ENCODE measurements at places on chromosomes 2 and 18.

GRCh38 chr2:151198645-151199044 is 63.0 kb downstream of the RBM43 start:
- DNase-seq = no peak

GRCh38 chr18:10306779-10307178 is 147.7 kb upstream of the APCDD1 start:
- no peak for DNase-seq

DNA sequence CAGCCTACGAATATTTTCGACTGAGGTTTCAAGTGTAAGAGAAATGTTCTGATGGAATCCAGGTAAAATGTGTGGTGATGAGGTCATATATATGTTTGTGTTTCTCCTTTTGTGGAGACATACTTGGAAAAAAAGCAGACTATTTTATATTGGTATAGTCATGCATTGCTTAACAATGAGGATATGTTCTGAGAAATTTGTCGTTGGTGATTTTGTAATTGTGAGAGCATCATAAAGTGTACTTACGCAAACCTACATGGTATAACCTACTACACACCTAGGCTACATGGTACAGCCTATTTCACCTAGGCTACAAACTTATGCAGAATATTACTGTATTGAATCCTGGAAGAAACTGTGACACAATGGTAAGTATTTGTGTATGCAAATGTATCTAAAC is 1849.9 kb upstream of the CELF4 start:
- DNase-seq = no peak

- peak; percentile 71 for DNase-seq
These were observed 2.1 kb downstream of the NABP1 start for GRCh38 chr2:191679818-191680600.

GRCh38 chr2:43303889-43304288 is 77.5 kb upstream of the ZFP36L2 start:
- DNase-seq = no peak

GRCh38 chr2:200404615-200405014 is 98.1 kb downstream of the SPATS2L start:
- no peak for DNase-seq

DNA sequence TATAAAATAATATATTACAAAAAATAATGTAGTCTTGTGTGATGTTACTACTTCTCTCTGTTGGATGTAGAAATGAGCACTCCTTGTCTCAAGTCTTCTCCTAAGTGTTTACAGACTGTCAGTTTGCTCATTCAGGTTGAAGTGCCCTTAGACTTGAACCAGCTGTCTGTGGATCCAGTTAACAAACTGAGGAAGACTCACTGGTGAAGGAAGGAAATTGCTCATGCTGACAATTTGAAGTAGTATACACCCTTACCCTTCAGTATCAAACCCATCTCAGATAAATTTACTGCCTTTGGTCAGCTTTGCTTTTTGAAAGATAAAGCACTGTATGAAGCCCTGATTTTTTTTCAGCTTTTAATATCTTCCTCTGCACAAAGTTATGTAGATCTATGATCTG is 854.2 kb upstream of the ZEB2 start:
- no peak for DNase-seq

- no peak for DNase-seq
These were observed 340.2 kb downstream of the FIGN start for GRCh38 chr2:163395602-163396001.

DNA sequence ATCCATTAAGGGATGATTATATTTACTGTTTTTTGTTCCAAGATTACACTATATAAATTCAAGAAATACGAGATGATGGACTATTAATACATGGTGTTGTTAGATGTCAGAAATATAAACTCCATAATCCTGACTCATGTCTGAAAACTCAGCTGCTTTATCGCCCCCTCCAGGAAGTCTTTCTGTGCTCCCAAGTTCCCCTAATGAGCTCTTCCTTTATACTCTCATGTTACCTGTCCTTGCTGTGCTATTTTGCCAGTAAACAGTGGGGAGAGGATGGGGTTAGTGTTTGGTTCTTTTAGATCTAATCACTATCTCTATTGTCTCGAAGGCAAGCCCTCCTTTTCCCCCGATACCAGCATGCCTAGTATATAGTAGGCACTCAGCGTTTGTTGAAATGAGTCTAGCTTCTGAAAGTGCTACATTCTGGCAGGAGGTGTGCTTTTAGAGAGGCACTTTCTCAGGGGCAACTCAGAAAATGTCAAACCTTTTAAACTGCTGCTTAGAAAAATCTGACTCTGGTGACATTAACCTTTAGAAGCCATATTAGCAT is 21.4 kb upstream of the BARD1 start:
- peak; percentile 13 for DNase-seq

GRCh38 chr2:127637725-127638252 is 8.2 kb upstream of the GPR17 start:
- no peak for DNase-seq

GRCh38 chr2:189254268-189254883 is 74.8 kb upstream of the COL5A2 start:
- DNase-seq = no peak

DNA sequence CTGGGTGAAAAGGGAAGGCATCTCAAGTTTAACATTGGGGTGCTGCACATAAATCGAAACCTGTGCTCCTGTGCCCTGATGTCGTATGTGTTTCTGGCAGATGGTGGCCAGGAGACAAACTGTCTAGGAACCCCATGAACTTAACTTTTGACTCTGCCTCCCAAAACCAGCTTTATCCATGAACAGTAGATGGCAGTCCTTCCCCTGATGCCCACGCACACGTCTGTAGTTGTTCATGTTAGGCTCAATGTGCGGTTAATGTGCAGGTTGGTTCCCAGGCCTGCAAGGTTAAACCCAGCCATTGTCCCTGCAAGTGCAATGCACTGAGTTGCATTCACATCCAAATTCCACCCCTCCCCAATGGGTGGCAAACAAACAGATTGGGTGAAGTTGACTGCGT is 44.1 kb upstream of the SIX3 start:
- DNase-seq = no peak

DNA sequence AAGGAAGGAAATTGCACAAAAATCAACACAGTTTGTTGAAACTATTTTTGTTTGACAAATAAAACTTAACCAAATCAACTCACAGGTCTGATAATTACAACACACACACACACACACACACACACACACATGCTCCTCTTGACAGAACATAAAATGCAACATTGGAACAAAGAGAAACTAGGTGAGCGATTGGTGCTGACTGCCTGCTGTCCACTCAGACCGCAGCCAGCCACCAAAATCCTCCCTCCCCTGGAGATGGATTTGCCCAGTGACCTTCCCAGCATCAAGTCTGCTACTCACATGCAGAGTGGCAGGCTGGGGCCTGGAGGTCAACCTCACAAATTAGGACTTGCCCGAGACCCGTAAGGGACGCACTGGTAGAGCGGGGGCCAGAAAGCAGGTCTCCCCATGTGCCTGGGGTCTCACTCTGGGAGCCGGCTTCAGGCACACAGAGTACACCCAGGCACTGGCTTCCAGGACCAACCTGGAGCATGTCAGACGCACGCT is 61.4 kb downstream of the DIPK1C start:
- no peak for DNase-seq

DNA sequence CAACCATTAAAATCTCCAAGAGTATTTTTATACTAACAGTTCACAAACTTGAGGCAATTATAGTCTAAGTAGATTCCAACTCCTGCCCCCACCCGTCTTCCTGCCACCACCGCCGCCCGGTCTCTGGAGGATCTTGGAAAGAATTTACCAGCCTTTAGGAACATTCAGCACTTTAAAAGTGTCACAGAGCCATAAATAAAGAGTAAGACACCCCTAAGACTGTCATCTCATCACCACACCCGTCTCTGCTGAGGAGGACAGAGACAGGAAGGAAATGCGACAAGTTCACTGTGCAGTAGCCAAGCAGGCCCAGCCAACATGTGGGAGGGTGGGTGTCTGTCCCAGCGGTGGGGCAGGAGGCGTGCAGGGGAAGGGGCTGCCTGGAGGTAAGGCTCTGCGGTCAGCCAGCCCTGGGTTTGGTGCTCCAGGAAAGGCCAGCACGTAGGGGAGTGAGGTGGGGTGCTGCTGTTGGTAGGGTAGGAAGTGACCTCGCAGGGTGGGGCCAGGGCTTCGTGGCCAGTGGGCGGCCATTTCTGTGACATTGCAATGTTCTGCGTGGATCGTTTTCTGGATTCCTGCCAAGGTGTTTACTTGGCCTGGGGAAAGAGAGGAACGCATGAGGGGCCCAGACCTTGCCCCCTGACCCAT is 111.6 kb downstream of the FAM210A start:
- DNase-seq = peak; percentile 39

- no peak for DNase-seq
These were observed 61.3 kb downstream of the PKP4 start for GRCh38 chr2:158518084-158518483.

DNA sequence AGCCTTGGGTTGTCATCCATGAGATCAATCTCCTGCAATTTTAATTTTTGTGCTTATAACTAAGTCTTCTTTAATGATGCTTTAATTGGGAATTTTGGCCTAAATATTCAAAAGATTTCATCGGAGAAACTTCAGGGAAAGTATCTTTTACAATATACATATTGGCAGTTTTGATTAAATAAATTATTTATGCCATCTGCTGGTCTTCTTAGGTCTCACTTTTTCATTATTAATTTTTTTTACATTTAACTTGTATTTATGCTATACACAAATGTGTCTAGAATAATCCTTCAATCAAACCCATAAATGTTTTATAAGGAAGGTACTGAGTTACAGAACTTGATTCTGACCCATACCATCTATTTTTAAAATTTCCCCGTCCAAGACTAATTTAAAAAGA is 95.1 kb upstream of the XPO1 start:
- no peak for DNase-seq

GRCh38 chr18:77949355-77949973 is 699.8 kb downstream of the GALR1 start:
- no peak for DNase-seq

DNA sequence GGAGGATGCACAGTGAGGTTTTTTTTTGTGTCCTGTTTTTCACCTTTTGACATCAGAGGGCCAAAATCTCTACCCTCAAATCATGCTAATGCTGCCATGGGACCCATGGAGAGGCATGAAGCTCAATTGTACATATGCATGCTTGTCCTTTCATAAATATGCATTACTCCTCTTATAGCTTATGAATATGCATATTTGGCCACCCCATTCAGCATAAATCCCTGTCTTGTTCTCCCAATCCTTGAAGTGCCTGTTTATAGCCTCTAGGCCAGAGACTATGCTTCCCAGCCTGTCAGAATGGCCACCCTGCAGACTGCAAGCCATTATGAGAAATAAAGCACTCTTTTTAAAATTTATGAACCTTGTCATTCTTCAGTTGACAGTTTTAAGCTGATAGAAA is 696.4 kb upstream of the ZNF804A start:
- no peak for DNase-seq

DNA sequence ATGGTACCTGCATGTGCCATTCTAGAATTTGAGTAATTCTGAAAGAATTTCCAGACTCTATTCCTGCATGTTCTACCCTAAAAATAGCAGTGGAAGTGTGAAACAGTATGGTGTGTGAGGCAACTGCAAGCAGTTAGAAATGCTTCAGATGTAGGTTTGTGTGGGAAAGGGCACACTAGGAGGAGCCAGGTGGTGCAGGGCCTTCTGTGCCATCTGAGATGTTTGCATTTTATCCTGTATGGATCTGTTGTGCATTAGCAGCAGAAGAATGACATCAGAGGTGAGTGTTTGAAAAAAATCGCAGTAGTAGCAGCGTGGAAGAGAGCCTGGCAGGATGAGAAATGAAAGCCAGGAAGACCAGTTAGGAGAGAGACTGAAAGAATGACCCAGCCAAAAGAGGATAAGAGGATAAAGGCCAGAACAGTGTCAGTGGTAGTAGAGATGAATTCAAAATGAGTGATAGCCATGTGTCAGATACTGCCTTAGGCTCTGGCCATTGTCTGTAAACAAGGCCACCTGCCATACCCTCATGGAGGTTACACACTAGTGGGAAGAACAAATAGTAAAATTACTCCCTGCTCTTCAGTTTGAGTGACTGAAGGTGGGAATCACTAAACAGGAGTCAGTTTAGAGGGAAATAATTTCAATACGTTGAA is 142.2 kb downstream of the PKP4 start:
- DNase-seq = no peak

GRCh38 chr18:70452501-70452900 is 163.7 kb downstream of the SOCS6 start:
- no peak for DNase-seq

- DNase-seq = no peak
These were observed 57.3 kb downstream of the MTHFD2 start for GRCh38 chr2:74255660-74256213.

- no peak for DNase-seq
These were observed 3.7 kb downstream of the KLHL14 start for GRCh38 chr18:32769071-32769585.

DNA sequence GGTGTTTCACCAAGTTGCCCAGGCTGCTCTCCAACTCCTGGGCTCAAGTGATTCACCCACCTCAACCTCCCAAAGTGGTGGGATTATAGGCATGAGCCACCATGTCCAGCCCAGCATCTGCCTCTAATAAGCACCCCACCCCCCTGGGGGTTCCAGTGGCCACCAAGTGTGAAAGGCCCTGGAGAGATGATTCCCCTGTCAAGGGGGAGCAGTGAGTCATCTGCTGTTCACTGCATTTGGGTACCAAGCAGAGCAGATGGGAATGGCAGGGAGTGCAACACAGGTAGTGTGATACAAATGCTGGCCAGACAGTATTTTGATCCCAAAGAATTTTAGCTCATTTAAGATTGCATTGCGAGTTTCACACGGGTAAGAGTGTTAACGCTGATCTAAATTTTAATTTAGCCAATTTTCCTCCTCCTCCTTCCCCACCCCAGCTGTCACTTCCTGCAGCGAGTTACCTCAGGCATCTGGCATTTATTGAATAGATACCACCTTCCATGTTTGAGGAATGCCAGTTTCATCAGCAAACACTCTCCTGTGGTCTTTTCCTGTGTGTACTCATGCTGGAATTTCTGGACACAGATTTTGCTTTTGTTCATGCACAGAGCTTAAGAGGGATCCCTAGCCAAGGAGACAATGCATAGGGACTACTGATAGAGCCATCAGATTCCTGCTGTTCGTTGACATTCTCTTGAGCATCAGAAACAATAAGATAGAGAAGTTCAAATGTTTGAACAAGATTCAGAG is 32.4 kb upstream of the NCK2 start:
- DNase-seq = no peak

GRCh38 chr2:75311521-75311920 is 112.2 kb upstream of the TACR1 start:
- no peak for DNase-seq

- no peak for DNase-seq
These were observed 411.2 kb upstream of the PIK3C3 start for GRCh38 chr18:41543815-41544214.

GRCh38 chr2:105611811-105612424 is 132.8 kb upstream of the NCK2 start:
- DNase-seq = no peak

- no peak for DNase-seq
These were observed 32.6 kb downstream of the BIN1 start for GRCh38 chr2:127074358-127074757.

- no peak for DNase-seq
These were observed 12.7 kb downstream of the ABI2 start for GRCh38 chr2:203340791-203341487.

DNA sequence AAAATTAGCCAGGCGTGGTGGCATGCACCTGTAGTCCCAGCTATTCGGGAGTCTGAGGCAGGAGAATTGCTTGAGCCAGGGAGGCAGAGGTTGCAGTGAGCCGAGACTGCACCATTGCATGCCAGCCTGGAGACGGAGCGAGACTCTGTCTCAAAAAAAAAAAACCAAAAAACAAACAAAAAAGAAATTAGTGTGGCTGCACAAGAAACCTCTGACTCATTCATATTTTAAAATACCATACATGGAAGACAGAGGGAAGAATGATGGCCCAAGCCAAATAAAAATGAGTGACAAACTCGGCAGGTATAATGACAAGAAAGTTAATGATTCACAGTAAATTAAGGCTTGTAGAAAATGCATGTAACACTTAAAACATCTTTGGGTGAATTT is 875.8 kb downstream of the EPHA4 start:
- DNase-seq = no peak
